ENCODE measurements at places on chromosomes 11 and 22.

- DNase-seq: no peak
Measured at GRCh38 chr11:41301023-41301422, 158.4 kb downstream of the LRRC4C start.

GRCh38 chr22:22431271-22432220 lies 77.0 kb downstream of the ZNF280B start:
- DNase-seq: peak; percentile 47

GRCh38 chr11:1862588-1863351 lies 9.9 kb downstream of the LSP1 start:
- DNase-seq: peak; percentile 26

DNA sequence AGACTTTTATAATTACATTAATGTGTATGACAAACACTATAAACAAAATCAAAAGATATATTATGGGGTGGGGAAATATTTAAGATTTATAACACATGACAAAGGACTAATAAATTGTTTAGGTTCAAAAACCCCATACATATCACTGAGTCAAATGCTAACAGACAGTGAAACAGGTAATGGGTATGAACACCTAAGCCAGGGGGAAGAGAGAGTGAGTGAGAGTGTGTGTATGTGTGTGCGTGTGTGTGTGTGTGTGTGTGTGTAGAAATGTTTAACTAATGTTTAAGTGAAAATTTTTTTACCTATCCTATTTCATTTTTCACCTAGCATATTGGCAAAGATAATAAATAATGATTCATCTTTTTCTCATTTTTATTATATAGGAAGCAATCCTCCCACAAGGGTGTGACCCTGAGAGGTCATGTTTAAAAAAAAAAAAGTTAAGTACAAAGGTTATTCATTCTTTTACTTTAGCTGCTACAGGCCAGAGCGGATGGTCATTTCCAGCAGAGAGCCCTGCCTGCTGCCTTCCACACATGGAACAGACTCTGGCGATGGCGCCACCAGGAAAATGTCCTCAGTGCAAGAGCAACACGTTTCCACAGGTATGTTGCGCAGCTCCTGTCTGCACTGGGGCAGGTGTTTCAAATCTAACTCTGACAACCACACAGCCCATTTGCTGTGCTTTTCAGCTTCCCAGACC lies 72.9 kb downstream of the PISD start:
- no peak for DNase-seq
